ENCODE measurements at places on chromosomes 16 and 17. TPM values are rescaled to one million over a fixed set of nuclear protein-coding genes. Genes with fewer than 3 reads are reported as not detected.

- no peak for DNase-seq
Observed at GRCh38 chr16:88826070-88826840, 14.5 kb upstream of the APRT start.

- DNase-seq: no peak
Observed at GRCh38 chr17:38794221-38794620, 5.1 kb downstream of the PIP4K2B start.

GRCh38 chr17:50337956-50338355 lies 8.0 kb upstream of the XYLT2 start:
- DNase-seq: no peak

The STH gene
- total RNA-seq: not detected

DNA sequence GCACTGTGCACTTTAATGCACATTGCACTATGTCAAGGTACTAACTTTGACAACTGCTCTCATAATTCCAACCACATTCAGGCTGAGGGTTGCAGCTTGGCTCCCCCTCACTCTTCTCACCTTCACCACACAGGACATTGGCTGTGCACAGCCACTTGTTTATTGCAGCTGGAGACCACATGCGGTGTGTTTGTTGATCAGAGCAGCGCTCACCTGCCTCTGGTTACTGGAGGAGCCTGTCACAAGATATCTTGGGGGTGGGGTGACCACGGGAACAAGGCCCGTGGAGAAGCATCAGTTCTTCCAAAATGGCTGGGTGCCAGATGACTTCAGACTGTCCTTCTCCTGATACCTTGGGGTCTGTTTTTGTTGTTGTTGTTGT lies 10.6 kb upstream of the CCL5 start:
- peak; percentile 34 for DNase-seq

GRCh38 chr16:76157629-76158028 lies 119.6 kb upstream of the CNTNAP4 start:
- no peak for DNase-seq

DNA sequence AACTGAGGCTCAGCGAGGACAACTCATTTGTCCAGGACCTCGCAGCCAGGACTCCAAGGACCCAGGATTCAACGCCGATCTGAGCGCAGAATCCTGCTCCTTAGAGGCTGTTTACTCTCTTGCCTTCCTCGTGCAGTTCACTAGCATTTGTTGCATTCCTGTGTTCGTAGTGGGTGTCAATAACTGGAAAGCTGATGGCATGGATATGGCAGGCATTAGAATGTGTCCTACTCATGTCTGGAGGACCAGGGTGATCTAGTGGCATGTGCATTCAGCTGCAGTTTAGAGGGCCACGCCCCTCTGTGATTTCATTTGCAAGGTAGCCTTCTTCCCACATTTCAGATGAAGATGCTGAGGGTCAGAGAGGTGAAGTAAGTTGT lies 510 bp downstream of the CRISPLD2 start:
- no peak for DNase-seq

DNA sequence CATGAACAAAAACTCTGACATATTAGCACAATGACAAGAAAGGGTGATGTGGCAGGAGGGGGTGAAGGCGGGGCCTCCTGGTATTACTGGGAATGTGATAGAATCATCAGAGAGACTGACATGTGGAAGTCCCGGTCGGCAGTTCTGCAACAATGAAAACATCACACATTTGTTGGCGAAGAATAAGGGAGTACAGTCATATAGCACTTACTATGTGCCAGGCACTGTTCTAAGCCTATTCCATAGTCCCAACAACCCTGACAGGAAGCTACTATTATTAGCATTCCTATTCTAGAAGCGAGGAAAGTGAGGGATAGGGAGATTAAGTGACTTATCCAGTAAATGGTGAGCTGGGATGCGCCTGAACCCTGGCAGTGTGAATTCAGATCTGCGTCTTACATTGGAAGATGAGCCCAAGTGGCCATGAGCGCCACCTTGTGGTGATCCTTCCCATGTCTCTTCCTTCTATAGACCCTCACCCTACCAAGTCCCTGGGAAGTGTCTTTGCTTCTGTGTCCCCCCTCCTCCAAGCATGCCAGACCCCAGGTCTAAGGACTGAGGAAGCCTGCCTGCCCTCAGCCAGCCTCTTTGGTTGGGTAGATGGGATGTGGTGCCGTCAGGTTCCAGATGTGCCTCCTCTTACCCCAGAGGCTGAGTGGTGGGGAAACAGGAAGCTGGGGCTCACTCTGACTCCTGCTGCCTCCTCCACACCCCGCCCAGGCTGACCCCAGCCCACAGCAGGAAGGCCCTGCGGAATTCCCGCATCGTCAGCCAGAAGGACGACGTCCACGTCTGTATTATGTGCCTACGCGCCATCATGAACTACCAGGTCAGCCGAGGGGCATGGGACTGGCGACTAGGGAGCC lies 14.0 kb downstream of the FMNL1 start:
- DNase-seq: peak; percentile 89

The ZFHX3 gene
- total RNA-seq: 0.27 TPM

DNA sequence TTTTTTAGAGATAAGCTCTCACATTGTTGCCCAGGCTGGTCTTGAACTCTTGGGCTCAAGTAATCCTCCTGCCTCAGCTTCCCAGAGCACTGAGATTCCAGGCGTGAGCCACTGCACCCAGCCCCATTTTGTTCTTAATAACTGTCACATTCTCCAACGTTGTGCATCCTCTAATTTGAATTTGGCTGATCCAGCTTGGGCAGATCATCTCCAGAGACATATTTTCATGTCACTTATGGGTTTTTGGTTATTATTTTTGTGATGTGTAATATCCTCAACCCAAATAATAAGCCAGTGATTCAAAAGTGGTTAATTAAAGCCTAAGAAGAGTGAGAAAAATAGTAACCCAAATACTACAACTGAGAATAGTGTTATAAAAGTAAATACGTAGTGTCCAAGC lies 16.2 kb upstream of the COL1A1 start:
- DNase-seq: no peak

The CCL3 gene
- total RNA-seq: 296 TPM

DNA sequence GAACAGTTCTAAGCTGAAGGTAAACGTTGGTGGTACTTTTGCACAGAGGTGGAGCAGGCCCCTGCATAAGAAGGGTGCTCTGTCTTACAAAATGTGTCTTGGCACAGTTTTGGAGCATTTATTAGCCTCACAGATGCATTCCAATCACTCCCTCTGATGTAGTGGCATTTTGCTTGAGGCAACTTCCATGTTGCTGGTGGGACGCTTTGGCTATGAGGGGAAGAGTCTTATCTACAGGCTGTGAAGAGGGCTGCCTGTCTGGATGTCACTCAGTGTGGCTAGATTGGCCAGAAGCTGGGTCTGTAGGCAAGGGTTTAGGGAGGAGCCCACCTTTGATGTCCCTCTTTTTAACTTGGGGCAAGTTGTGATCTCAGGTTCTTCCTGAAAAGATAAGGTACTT lies 2.6 kb upstream of the RARA start:
- DNase-seq: no peak

The TERB1 gene
- total RNA-seq: 0.14 TPM

- DNase-seq: no peak
Observed at GRCh38 chr17:77409282-77410161, 268.8 kb downstream of the SEC14L1 start.

DNA sequence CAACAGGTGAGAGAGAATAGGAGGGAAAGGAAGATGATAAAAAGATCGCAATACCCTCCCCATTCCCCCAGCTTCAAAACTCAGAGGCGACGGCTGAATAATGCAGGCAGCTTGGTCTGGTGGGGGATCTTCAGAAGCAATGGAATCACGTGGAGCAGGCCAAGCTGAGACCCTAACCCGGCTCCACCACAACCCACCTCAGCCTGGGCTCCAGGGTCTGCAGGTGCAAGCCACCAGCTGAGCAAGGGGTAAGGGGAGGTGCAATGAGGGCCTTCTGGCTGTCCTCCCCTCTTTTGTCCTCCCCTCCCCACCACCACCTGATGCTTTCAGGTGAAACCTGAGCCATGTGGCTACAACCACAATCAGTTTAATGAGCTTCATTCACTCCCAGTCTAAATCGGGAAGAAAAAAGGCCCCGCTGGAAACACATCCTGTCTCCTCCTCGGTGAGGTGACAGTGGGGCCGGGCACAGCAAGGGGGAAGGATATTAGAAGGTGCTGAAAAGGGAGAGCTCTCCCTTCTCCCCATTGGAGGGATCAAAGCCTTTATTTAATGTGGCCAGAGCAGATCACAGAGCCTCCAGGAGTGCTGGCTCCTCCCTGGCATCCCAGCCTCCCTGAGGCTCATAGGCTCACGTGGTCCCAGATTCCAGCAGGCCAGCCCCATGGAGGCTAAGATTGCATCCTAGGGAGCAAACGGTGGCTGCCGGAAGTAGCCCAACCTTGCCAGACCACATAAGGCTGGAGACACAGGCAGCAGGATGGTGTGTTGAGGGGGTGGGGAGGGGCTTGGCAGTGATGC lies 261.0 kb downstream of the SOX9 start:
- no peak for DNase-seq

DNA sequence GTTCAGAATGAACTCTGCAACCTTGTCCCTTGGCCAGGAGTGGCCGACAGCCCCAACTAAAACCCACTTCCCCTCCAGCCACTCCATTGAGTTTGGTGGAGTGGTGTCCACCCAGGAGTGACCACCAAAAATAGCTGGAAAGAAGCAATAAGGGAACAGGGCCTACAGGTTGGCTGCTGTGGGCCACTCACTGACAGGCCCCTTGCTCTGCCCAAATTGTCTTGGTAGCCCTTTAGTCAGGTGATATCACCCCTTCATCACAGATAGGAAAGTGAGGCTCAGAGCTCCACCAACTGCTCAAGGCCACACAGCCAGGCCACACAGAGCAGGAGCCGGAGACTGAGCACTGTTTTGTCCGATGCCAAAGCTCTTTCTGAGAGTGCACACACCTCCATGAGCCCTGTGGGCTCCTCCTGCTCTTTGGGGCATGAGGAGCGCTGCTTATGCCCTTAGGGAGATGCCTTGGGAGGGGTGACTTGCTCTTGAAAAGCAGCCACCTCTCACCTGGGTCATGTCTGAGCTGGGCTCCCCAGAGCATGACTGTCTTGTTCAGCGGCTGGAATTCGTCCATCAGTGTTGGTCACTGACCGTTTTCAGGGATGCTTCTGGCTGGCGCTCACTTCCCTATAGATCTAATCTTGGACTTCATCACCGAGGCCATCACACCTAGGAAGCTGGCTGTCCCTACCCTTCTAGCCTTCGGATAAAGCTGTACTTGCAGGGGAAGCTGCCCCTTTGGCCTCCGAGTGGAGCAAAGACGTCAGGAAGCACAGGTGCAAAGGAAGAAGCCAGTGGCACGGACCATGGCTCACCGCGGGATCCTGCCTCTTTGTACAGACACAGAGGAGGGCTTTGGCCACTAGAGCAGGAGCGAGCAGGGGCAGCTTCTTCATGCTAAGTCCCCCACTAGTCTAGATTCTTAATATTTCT lies 186.0 kb upstream of the ZNF469 start:
- DNase-seq: no peak

The TBC1D28 gene
- not detected for total RNA-seq

GRCh38 chr17:6374271-6374691 lies 60.6 kb downstream of the AIPL1 start:
- DNase-seq: peak; percentile 24

The KIF2B gene
- not detected for total RNA-seq

The THRA gene
- 13.1 TPM for total RNA-seq

DNA sequence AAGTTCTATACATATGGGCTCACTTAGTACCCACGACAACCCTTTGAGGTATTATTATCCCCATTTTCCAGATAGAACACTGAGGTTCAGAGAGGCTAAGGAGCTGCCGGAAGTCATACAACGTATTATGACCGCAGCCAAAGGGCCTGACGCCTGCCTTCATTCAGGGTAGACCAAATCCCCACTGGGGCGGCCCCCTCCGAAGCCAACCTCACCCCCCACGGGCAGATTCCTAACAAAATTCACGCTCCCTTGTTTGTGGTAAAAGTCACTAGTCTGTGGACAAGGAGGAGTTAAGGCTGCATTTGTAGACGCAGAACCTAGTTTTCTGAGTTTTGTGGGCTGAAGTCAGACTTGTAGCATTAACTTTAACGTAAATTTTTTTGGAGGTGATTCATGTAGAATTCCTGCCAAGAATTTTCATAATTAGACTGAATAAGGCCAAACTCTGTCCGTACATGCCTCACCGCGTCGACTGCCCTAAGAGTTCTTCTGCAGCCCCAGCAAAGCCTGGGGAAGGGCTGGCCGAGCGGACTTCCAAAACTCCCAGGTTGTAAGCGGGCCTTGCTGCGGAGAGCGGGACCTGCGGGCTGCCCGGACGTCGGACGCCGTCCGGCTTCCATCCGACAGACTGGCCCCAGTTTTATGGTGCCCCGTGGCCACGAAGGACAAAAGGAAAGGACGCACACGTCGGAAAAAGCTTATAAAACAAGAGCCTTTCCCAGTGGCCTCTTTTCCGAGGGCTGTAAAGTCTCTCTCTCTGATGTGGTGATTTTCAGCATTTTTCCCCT lies 75.7 kb downstream of the NXN start:
- DNase-seq: no peak

The TPSAB1 gene
- not detected for total RNA-seq

- DNase-seq: no peak
Observed at GRCh38 chr16:53465606-53466280, 31.5 kb downstream of the RBL2 start.

DNA sequence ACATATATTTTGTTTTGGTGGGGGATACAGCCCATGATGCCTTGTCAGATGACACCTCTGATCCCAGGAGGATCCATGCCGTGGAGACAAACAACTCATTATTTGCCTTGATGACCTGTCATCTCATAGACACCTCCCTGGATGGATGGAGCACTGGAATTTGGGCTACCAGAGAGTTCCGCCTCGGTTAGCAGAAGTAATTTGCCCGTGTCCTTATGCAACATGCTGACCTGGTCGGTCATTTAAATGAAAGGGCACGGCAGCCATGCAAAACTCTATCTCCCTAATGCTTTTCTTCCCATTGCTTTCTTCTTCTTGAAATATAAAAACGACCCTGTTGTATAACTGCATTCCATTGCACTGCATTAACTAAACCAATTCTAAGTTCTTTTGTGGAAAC lies 145.3 kb downstream of the GRIN2A start:
- no peak for DNase-seq

DNA sequence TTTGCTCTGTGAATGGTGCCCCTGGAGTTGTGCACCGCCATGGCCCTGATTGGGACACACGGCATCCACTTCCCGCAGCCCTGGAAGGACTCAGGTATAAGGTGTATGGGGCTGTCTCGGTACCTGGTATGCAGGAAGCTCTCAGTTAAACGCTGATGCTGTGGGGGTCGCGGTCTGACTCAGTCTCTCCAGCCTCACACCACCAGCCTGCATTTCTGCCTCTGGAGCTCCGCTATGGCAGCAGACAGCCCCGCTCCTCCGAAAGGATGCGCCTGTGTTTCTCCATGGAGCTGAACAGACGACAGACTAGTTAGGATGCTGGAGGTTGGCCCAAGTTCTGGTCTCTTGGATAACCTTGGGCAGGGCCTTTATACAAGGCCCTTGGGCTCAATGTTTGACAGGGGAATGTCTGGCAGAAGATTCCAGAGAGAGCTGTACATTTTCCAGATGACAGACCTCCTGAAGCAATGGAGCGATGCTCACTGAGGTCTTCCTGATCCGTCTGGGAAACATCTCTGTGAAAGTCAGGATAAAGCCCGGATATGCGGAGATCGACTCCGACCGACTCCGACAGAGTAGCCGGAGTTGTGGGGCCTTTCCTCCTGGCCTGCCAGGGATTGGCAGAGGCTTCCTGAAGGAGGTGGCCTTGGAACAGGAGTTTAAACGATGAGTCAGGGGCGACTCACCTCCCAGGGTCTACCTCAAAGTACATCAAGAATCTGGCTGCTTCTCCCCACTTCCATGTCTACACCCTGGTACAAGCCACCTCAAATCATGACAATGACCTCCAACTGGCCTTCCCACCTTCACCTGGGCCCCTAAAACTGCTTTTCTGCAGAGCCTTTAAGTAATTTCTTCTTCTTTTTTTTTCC lies 21.9 kb upstream of the BCAR1 start:
- no peak for DNase-seq

GRCh38 chr17:58338841-58339754 lies 10.5 kb upstream of the TSPOAP1 start:
- peak; percentile 90 for DNase-seq

All from activated CD4-positive, alpha-beta T cell treated with anti-CD3 and anti-CD28 coated beads for 36 hours (primary cell).